Fibroblast of mammary gland (primary cell): ENCODE measurements at places on chromosomes 16 and 17.

DNA sequence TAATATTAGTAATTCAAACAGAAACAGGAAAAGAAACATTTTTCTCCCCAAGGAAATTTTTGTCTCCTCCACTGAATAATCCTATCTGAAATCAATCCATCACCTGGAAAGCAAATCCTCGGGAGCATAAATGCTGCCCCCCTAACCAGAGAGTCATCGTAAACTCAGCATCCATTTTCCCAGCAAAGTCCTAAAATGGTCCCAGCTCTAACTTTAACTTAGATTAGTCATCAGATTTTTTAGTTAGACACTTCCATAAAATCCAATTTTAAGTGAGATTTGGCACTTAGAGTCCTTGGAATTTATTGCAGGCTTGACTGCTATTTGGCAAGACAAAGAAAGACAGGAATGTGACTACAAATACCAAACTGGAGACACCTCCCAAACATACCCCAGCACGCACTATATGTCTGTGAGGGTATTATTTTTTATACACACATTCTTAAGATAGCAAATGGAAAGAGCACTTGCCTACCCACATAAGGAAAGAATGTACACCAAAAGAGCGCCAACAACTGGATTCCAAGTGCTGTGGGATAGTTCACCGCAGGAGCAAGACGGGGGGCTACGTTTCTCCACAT, 15.4 kb downstream of the SCO1 start:
- no peak for DNase-seq

GRCh38 chr16:1378804-1379303, 27.1 kb downstream of the GNPTG start:
- DNase-seq: peak; percentile 74

DNA sequence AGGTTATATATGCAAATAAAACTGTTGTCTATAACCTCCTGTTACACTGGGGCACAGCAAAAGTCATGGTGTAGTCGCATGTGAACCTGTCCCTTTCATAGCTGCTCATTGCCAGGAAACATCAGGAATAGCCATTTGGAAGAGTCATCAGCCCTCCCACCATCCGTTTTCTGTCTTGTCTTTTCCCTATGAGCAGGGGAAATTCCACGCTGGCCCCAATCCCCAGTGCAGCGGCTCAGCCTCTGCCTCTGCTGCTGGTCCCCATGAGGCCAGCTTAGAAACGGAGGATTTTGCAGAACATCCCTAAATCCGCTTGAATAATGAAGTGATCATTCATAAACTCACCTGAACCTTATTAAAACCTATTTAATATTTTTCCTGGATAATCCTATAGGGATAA, 10.5 kb downstream of the MAPT start:
- DNase-seq: no peak

DNA sequence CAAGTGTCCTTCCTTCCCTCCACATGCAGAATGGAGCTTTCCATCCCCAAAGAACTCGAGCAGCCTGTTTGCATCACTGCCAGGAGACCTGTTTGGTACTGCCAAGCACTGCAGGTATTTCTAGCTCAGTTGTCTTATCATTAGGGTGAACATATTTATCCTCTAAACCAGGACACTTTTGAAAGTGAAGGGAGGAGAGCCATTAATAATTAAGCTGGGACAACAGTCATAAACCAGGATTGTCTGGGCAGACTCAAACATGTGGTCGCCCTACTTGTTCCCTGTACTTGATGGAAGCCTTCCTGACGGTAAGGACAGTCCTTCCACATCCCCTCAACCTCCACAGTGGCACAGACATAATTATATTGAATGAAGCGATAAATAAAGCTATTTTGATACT, 67.4 kb downstream of the PRKCA start:
- DNase-seq: no peak

DNA sequence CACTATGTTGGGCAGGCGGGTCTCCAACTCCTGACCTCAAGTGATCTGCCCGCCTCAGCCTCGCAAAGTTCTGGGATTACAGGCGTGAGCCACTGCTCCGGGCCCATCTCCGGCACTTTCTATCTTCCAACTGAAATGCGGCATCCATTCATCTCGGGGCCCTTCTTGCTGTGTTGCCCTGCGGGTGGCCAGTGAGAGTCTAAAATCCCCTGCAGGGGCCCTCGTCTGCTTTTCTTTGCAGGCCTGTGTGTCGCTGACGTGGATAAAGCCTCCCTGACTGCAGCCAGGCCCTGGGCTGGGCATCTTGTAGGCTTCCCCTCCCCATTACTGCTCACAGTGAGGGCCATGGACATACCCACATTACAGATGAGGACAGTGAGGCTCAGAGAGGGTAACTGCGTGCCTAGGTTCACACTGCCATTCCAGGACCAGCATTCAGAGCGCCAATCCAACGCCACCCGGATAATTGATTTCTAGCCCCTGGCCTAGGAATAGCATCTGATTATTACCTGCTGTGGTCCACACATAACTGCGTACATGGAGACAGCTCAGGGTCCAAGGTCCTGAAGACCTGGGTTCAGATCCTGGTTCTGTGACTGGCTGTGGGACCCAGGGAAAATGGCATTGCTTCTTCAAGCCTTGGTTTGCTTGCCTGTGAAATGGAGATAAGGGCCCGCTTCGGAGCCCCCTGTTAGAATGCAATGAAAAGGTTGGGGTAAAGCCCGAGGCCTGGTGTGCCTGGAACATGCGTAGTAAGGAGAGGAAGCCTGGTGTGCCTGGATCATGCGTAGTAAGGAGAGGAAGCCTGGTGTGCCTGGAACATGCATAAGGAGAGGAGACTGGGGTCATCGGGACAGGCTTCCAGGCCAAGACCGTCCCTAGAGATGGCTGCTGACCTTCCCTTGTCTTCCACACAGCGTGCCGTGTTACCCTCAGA, 25.0 kb downstream of the CRISPLD2 start:
- no peak for DNase-seq

GRCh38 chr16:11557801-11558200, 28.9 kb downstream of the LITAF start:
- no peak for DNase-seq

- peak; percentile 86 for DNase-seq
These were observed 14.3 kb downstream of the CNOT1 start for GRCh38 chr16:58615280-58615679.

DNA sequence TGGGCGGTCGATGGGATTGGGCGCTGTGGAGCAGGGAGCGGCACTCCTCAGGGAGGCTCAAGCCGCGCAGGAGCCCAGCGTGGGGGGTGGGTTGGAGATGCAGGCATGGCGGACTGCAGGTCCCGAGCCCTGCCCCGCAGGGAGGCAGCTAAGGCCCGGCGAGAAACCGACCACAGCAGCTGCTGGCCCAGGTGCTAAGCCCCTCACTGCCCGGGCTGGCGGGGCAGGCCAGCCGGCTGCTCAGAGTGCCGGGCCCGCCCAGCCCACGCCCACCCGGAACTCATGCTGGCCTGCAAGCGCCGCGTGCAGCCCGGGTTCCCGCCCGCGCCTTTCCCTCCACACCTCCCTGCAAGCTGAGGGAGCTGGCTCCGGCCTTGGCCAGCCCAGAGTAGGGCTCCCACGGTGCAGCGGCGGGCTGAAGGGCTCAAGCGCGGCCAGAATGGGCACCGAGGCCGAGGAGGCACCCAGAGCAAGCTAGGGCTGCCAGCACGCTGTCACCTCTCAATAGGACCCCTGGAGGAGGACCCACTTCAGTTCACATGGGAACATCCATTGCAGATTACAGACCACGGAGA, 20.5 kb upstream of the METTL16 start:
- DNase-seq: no peak

GRCh38 chr17:78272181-78272913, 40.9 kb downstream of the TMEM235 start:
- DNase-seq: peak; percentile 79

- peak; percentile 54 for DNase-seq
These were observed 38.4 kb downstream of the UTP18 start for GRCh38 chr17:51298508-51299371.

- DNase-seq: no peak
These were observed 1.1 kb downstream of the CES2 start for GRCh38 chr16:66936462-66936861.

GRCh38 chr17:10628756-10629155, 28.4 kb downstream of the MYH3 start:
- no peak for DNase-seq

- no peak for DNase-seq
These were observed 404.9 kb upstream of the EEF2KMT start for GRCh38 chr16:5502467-5502869.

GRCh38 chr16:24075931-24076716, 180.0 kb upstream of the CACNG3 start:
- no peak for DNase-seq

GRCh38 chr17:8921147-8921546, 44.4 kb downstream of the PIK3R5 start:
- DNase-seq: no peak

DNA sequence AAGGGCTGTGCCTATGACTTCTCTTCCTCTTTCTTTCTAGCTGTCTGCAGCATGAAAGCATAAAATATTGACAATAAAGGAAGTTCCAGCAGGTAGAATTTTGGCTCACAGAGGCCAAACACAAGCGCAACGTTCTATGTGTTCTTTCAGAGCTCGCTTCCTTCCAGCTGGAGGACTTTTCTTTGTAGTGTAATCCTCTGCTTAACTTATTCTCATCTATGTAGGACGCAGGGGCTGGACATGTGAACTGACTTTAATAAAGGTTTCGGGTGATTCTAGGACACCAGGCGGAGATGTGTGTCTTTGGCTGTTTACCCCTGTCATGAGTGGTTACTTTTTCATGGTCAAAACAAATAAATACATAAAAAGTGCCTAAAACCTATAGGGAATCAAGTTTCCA, 191.5 kb upstream of the MAF start:
- no peak for DNase-seq
